Activated naive CD8-positive, alpha-beta T cell treated with anti-CD3 and anti-CD28 coated beads for 36 hours (primary cell): ENCODE measurements at places on chromosomes 5 and 9. TPM values are rescaled to one million over a fixed set of nuclear protein-coding genes. Genes with fewer than 3 reads are reported as not detected.

GRCh38 chr9:90219548-90220118, 423.0 kb downstream of the DIRAS2 start:
- DNase-seq: peak; percentile 42

The TGFBR1 gene
- 32.1 TPM for total RNA-seq

The CCL27 gene
- total RNA-seq: not detected

The NUTM2F gene
- not detected for total RNA-seq

DNA sequence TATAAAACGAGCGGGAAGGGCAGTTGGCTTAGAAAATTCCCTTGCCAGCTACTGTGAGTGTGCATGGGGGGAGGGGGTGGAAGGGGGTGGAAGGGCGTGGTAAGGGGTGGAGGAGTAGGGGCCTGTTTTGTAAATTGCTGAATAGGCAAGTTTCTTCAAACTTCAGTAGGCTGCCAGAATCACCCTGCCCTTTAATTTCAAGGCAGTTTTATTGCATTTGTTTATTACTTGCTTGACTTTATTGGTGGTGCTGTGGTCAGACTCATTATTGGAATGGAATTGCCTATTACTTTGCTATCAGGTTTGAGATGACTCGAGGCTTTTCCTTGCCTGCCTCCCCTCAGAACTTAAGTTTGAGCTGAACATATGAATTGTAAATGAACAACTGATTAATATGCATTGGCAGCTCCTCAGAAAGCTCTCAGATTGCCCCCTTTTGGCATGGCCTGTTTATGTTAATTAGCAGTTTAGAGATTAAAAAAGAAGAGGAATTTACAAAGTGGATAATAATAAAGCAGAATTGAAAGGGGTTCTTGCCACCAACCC, 76.0 kb downstream of the SEMA6A start:
- DNase-seq: no peak

The SYNPO gene
- 0.76 TPM for total RNA-seq

The ALDH7A1 gene
- 15.4 TPM for total RNA-seq

The TAF11L5 gene
- not detected for total RNA-seq

DNA sequence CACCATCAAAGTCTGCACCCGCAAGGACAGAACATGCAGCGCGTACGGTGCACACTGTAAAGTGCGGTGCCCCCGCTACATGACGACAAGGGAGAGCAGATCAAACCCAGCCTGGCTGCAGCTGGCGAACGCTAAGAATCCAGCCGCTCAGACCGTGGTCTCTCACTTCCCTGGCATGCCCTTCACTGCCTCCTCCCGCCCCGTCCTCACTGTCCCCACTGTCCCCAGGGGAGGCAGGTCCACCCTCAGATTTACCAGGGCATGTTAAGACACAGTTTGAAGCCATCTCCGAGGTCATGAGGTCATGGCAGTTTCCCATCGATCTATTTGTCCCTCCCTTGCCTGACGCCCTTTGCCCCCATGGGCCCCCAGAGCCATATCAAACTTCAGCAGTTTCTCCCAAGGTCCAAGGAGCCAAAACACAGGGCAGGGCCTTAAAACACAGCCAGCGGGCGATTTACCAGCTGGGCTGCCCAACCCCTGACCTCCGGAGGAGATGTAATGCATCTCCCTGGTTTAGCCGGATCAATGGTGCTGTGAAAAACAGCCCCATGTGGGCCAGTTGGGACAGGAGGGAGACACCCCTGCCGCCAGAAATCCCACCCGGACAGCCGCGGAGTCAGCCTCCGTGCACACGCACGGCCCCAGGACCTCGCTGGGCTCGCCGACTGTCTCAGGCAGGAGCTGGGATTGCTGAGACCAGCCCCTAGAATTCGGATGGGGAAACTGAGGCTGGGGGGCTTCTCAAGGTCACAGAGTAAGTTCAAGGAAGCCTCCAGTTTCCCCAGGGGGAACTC, 52.3 kb upstream of the FUBP3 start:
- no peak for DNase-seq

The TCF7 gene
- 68.7 TPM for total RNA-seq

The FAM163B gene
- not detected for total RNA-seq

GRCh38 chr9:118529210-118529609, 825.0 kb downstream of the TLR4 start:
- DNase-seq: no peak

GRCh38 chr9:91714020-91714806, 235.8 kb downstream of the ROR2 start:
- peak; percentile 39 for DNase-seq

The ROPN1L gene
- total RNA-seq: not detected

The PRDM9 gene
- total RNA-seq: not detected

DNA sequence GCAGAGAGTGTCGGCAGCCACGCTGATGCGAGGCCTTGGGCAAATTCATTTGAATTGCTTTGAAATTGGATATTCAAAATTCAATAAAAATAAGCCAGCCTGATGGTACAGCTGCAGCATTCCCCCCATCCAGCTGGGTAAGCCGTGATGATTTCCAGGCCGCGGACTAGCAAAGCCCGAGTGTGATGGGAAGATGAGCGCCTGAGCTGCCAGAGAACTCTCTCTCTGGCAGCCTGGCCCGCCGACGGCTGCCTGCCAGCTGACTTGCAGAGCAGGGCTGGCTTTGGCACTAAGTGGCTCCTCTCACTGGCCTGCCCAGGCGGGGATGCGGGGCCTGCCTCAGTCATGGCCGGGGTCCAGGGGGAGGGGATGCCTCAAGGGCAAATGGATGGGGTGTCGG, 268.3 kb upstream of the WWC1 start:
- no peak for DNase-seq

GRCh38 chr5:122311497-122311960, 508 bp upstream of the SNCAIP start:
- DNase-seq: no peak

- no peak for DNase-seq
These were observed 10.3 kb downstream of the SOHLH1 start for GRCh38 chr9:135689011-135689410.

The MACROH2A1 gene
- total RNA-seq: 201 TPM

The C9orf152 gene
- total RNA-seq: not detected

DNA sequence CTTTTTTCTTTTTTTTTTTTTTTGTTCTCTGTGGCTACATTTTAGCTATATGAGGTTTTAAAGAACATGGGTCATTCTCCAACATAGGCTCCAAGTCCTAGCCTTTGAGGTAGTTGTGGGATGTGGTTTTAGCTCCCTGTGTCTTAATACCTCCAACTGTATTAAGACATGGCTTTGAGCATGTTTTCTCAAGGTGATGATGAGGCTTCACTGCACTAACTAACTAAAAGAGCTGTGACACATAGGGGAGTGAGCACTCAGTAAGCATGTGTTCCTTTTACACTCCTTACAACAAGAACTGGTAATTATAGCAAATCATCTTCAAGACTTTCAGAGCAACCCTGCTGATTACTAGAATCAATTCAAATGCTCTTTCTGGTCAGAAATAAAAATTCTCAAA, 333.6 kb upstream of the CCNH start:
- no peak for DNase-seq

The ORM1 gene
- not detected for total RNA-seq

GRCh38 chr5:155472780-155473179, 459.2 kb downstream of the KIF4B start:
- DNase-seq: no peak

The TOMM5 gene
- 222 TPM for total RNA-seq

The CCDC180 gene
- total RNA-seq: 1.3 TPM

- DNase-seq: no peak
These were observed 69.9 kb upstream of the PLPP1 start for GRCh38 chr5:55604611-55605067.

The PCDHA10 gene
- total RNA-seq: not detected

GRCh38 chr5:38316544-38317224, 58.3 kb downstream of the EGFLAM start:
- no peak for DNase-seq

- DNase-seq: no peak
These were observed 26.8 kb downstream of the FREM1 start for GRCh38 chr9:14883310-14883944.

GRCh38 chr9:76302543-76302942, 91.7 kb downstream of the RFK start:
- DNase-seq: no peak

GRCh38 chr5:123359454-123360200, 63.6 kb downstream of the CEP120 start:
- DNase-seq: no peak

The MRPL50 gene
- 19.4 TPM for total RNA-seq

DNA sequence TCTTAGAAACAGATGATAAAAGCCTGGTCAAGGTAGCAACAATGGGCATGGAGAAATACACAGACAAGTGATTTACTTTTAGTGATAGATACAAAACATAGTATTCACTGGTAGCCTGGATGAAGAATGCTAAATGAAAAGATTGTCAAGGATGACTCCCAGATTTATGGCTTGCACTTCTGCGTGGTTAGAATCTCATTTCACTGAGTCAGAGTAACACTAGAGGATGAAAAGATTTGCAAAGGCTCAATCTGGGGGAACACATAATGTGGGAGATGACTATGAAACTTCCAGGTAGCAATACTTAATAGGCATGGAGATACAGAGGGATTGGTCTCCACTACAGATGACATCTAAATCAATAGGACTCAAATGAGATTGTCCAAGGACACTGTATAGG, 38.4 kb downstream of the AGTPBP1 start:
- DNase-seq: no peak

The CDKN2B-AS1 gene
- 0.10 TPM for total RNA-seq

The EPB41L4B gene
- total RNA-seq: 0.74 TPM

The ORM2 gene
- not detected for total RNA-seq

DNA sequence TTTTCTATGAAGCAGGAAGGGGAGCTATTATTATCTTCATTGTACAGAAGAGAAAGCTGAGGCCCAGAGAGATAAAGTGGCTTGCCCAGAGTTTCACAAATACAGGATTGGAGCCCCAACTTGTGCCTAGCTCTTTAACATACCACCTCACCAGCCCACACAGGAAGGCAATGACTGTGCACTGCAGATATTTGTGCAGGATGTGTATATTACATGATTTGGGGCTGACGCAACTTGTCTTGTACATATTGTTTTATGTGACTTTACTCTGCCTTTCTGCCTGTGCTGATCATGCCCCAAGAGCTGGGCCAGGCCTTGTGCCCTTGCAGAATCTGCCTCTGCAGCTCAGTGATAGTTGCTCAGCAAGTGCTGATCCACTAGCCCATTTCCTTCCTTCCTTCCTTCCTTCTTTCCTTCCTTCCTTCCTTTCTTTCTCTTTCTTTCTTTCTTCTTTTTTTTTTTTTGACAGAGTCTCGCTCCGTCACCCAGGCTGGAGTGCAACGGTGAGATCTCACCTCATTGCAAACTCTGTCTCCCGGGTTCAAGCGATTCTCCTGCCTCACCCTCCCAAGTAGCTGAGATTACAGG, 106.6 kb upstream of the TBCA start:
- peak; percentile 15 for DNase-seq

The GZMA gene
- 1.6 TPM for total RNA-seq

GRCh38 chr5:173523388-173523787, 93.1 kb downstream of the BOD1 start:
- no peak for DNase-seq

The CCL19 gene
- not detected for total RNA-seq

The FAM200C gene
- total RNA-seq: 0.68 TPM

GRCh38 chr5:53275666-53276065, 166.1 kb upstream of the MOCS2 start:
- DNase-seq: no peak

The SPAG8 gene
- 0.68 TPM for total RNA-seq

- no peak for DNase-seq
These were observed 26.2 kb downstream of the TYRP1 start for GRCh38 chr9:12719431-12719830.

DNA sequence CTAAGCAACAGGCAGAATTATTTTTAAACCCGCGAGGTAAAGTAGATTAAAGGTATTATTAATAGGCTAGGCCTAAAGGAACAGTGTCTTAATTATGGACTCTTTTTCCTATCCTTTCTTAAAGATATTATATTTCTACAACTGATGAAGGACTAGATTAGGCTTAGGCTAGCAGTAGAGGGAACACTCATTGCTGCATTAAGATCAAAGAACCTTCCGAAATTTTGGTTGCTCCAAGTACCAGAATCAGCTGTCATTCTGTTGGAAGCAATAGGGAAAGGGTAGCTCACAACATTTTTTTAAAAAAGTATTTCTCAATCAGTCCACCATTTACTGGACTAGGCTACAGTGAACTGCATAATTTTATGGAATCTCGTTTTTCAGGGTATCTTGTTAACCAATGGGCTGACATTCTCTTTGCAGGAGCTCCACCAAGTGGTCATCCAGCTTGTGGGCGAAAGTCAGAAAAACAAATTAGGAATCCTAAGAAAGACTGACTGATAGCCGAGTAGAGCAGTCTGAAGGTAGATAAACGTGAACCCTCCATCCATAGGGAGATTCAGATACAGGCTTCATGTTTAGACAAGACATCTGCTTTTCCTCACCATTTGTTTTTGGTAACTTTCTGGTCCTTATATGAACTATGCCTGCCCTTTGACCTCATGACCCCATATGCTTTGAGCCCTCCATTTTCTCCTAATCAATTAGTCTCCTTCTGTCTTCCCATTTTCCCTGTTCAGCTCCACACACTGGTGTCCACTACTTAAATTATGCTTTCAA, 103.6 kb upstream of the CHD1 start:
- peak; percentile 14 for DNase-seq

DNA sequence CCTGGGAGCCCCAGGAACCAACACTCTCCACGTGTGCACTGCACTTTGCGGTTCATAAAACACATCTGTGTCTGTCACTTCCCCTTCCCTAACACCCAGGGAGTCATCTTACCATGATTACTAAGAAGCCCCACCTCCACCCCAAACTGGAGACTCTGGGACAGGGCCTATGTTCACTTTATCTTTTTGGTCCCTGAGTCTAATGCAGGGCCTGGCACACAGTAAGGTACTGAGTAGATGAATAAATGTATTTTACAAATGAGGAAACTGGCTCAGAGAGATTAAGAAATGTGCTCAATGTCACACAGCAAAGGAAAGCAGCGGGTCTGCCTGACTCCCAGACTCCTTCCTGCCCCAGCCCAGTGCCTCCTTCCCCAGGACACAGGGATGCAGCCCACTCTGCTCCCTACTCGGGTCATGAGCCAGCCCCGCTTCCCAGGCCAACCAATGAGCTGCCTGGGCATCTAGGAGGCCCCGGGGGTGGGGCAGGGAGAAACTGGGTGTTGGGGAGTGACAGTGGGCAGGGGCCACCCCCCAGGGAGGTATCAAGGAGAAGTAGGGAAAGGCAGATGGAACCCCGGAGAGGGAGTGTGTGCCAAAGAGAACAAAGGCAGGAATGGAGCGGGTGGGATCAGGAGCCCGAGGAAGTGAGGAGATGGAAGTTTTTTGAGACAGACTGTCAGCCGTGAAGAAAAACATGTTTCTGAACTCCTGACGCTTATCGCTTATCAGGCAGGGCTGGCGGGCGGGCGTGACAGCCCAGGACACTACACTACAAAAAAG, 30.5 kb downstream of the SHB start:
- no peak for DNase-seq

DNA sequence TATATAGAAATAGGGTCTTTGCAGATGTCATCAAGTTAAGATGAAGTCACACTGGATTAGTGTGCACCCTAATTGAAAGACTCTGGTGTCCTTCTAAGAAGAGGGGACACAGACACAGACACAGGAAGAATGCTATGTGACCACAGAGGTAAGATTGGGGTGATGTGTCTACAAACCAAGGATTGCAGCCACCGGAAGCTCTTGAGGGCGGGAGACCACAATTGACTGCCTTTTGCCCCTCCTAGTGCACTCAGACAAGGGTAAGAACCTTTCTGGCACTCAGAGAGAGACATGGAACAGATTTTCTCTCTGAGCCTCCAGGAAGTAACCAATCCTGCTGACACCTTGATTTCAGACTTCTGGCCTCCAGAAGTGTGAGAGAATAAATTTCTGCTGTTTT, 51.2 kb upstream of the ARAP3 start:
- no peak for DNase-seq

The S100Z gene
- total RNA-seq: 0.23 TPM

The PPIC gene
- total RNA-seq: not detected
